Liver (tissue), 10 donors: ENCODE measurements at places on chromosomes 11 and 22. TPM values are rescaled to one million over a fixed set of nuclear protein-coding genes. Genes with fewer than 3 reads are reported as not detected.

DNA sequence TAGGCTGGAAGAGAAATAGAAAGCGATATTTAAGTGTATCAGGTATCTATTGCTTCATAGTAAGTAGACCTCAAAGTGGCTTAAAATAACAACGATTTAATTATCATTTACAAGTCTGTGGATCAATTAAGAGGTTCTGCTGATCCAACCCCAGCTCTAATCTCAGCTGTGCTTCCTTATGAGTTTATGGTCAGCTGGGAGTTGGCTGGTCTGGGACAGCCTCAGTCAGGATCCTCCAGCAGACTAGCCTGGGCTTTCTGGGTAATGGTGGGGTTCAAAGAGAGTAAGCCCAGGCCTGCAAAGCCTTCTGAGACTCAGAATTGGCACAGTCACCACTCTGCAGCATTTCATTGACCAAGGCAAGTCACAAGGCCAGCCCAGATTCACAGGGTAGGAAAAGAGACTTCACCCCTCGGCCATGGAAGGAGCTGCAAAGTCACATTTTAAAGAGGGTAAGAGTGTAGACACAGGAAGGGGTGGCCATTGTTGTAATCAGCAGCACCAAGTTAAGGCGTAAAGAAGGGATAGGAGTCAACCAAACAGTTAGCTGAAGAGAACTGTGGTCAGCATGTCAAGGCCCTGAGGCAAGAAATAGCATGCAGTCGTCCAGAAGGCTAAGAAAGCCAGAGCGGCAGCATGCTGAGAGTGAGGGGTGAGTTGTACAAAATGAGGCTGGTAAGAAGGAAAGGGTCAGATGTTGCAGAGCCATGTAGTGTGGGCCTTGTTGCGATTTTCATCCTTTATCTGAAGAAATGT, 168.2 kb downstream of the ETS1 start:
- DNase-seq = no peak

- DNase-seq = no peak
Observed at GRCh38 chr11:111456859-111457730, 55.1 kb downstream of the BTG4 start.

Gene NELL1
- total RNA-seq = not detected

- no peak for DNase-seq
Observed at GRCh38 chr11:45248501-45249011, 37.6 kb downstream of the SYT13 start.

Gene SCGB1A1
- not detected for total RNA-seq

- no peak for DNase-seq
Observed at GRCh38 chr11:95267601-95268213, 36.7 kb upstream of the SESN3 start.

- DNase-seq = no peak
Observed at GRCh38 chr11:134390706-134391569, 21.1 kb downstream of the B3GAT1 start.

DNA sequence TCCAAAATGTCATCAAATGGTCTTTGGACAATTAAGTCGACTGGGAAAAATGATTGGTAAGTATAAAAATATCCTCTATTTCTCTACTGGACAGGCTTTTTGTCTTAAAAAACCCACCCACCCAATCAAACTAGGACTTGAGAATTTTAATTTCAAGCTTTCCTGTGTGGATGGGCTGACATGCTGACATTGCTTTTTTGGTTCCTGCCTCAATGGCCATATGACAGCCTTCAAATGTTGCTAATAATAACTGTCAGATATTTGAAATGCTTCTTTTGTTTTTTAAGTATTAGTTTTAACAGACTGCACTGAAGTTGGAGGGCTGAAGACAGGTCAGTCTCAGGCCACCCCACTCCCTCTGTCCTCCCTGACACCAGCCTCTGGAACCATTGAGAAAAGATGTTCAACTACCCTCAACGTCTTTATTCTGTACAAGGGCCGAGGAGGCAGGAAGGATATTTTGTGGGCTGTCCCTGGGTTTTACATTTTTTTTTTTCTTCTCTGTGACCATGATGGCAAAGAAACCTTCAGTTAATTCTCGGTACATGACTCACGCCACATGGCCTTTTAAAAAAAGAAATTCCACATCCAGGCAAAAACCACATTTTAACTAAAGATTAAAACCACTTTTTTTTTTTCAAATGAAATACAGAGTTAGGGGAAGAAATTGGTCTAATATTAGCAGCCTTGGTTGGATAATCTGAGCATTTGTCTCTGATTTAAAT, 130.4 kb downstream of the SLC1A2 start:
- DNase-seq = no peak

DNA sequence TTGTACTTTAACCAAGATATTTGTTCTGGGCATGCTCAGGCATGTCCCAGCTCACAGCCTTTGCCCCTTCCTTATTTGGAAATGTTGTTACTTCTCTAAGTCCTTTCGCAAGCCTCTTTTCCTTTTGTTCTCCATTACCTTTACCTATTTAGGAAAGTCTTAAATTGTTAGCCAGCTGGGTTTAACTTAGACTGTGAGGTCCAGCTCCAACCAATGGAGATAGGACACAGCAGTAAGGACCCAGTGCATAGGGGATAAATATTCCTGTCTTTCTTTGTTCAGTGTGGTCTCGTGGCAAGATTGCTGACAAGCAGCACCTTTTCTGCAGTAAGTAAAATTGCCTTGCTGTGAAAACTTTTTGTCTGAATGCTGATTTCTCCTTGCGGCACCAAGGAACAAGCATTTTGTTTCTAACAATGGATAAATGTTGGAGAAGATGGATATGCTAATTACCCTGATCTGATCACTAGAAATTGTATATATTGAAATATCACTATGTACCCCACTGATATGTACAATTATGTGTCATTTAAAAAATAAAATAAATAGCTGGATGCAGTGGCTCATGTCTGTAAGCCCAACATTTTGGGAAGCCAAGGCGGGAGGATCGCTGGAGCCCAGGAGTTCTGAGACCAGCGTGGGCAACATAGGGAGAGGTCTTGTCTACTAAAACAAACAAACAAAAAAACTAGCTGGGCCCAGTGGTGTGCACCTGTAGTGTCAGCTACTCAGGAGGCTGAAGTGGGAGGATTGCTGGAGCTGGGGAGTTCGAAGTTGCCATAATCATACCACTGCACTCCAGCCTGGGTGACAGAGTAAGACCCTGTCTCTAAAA, 31.9 kb upstream of the FTH1 start:
- DNase-seq = no peak

Gene ADAMTS8
- not detected for total RNA-seq

DNA sequence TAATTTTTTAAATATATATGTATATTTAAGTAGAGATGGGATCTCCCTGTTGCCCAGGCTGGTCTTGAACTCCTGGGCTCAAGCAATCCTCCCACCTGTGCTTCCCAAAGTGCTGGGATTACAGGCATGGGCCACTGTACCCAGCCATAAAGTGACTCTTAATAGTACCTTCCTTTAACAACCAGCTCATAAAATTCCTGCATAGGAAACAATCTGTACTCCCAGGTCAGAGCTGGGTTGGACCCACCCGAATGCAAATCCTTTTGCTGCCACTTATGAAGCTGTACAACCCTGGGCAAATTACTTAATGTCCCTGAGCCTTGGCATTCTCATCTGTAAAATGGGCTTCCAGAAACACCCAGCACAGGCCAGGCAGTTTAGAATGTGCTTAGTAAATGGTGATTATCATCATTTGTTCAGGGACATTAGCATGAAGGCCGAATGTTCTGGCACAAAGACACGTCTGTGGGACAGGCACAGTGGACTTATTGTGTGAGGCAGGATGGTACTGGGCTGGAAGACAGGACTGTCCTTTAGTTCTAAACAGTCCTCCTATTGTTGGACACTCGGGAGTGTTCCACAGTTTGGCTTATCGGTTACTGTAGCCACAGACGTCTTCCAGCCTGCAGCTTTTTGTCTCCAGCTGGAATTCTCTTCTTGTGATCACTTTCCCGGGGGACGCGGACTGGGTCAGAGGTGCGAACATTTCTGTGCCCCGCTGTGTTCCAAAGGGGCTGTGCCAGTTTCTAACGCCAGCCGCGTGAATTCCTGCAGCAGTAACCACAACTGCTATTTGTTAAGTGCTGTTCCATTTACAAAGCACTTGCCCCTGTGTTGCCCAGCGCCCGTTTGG, 6.0 kb downstream of the PDXP start:
- no peak for DNase-seq

Gene MAJIN
- total RNA-seq = not detected

Gene TPBGL
- not detected for total RNA-seq

Gene HMOX1
- 47.1 TPM for total RNA-seq

- no peak for DNase-seq
Observed at GRCh38 chr22:42937164-42937843, 77.6 kb downstream of the PACSIN2 start.

DNA sequence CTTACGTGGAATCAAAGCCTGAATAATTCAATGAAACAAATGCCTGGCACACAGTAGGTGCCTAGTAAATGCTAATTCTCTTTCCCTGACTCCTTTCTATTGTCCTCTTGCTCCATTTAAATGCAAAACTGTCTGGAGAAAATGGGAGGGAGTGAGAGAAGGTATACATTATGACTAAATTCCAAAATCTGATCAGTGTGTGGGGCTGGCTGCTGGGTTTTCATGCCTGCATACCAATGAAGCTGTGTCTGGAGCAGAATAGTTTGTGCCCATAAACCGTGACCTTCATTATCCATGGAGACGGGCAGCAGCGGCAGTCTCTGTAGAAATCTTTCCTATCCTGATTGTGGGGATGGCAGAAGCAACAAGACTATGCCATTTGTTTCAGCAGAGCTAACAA, 223.4 kb upstream of the ZBED5 start:
- DNase-seq = no peak

DNA sequence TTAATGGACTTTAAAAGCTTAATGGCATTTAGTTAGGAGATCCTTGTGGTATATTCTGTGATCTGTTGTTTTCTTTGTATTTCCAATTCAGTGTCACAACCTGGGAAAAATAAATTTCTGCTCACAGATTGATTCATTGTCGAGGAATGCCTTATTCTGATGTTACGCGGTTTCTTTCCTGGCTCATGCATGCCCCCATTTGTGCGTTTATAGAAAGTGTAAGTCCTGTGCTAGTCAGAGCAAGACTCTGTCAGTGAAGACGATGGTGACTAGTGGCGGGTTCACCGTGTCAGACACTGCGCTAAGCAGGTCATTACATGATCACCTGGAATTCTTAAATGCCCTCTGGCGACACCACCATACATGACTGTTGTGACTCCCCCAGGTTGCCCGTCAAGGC, 169.4 kb downstream of the TBC1D22A start:
- DNase-seq = no peak

Gene C11orf87
- not detected for total RNA-seq

Gene OVOL1
- not detected for total RNA-seq

- no peak for DNase-seq
Observed at GRCh38 chr22:36870250-36870649, 9.4 kb downstream of the NCF4 start.

- no peak for DNase-seq
Observed at GRCh38 chr11:2991452-2992233, 486 bp downstream of the NAP1L4 start.

Gene STK33
- total RNA-seq = 0.67 TPM

Gene GAB4
- not detected for total RNA-seq

DNA sequence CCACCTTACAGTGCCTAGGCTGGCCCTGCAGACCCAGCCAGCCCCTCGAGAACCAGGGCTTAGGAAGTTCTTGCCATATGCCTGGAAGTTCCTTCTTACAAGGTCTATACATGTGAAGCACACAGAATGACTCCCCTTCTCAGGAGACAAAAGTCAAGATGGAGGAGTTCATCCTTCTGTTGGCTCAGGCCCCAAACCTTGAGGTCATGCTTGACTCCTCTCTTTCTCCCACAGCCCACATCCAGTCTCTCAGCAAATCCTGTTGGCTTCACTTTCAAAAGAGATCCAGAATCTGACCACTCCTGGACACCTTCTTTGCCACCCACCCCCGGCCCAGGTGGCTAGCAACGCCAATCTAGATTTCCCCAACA, 1.7 kb upstream of the CD248 start:
- DNase-seq = no peak

GRCh38 chr11:68213135-68213515, at the start of gene KMT5B:
KMT5B (minus strand) TSS chr11:68213296; CDS start chr11:68190076, 23,220 bp downstream.
- DNase-seq = peak; percentile 83

- DNase-seq = no peak
Observed at GRCh38 chr11:73989156-73989555, 6.5 kb upstream of the UCP2 start.

- DNase-seq = no peak
Observed at GRCh38 chr11:126636911-126637794, 281.7 kb downstream of the ST3GAL4 start.

DNA sequence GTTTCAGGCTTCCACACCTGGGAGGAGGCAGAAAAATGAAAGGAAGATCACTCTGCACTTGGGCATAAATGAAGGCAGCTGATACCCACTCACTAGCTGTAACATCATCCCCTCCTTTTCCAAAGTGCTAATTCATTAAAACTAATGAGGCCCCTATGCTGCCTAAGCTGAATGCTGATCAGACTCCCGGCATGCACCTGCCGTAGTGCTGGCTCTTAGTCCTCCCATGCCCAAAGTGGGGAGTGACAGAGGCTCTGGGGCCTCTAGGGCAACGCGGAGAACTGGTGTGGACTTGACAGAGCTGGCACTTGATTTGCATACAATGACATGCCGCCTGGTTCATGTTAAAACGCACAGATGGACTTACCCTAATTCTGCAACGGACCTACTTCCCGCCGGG, 96.5 kb upstream of the NCAM1 start:
- no peak for DNase-seq

- no peak for DNase-seq
Observed at GRCh38 chr11:86358720-86359119, 16.0 kb upstream of the CCDC81 start.

- DNase-seq = no peak
Observed at GRCh38 chr22:30183861-30184278, 62.7 kb downstream of the LIF start.

DNA sequence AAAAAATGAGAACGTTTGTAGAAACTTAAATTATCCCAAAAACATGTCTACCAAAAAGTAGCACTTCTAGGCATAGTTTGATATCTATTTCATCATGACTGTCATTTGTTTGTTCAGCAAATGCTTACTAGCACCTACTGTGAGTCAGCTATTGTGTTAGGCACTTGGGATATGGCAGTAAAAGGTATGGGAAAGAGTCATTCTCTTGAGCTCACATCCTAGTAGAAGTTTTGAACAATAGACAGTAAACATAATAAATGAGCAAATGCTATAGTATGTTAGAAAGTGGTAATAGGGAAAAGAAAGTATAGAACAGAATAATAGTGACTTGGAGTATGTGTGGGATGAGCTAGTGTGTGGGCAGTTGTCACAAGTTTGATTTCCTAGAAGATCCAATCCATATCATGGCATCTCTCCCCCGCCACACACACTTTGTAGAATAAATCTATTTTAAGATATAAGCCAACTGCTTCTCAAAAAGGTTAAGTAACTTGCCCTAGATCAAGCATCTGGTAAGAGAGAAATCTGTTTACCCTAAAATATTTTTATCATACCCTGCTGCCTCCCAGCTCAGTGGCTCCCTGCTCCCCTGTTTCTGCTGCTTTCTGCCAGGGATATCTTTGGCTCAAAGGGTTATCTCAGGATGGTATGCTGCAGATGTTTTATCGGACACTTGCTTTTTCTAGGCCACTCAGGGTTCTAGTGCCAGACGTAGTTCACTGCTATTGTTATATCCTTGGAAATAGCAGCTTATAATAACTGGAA, 129.7 kb downstream of the NCAM1 start:
- DNase-seq = no peak
